Aorta (tissue), 5 donors: ENCODE measurements at places on chromosomes 12 and 14. TPM values are rescaled to one million over a fixed set of nuclear protein-coding genes. Genes with fewer than 3 reads are reported as not detected.

The RFLNA gene
- total RNA-seq = 1.2 TPM

The SLC5A8 gene
- not detected for total RNA-seq

The CD163L1 gene
- 39.8 TPM for total RNA-seq

The SNAPC1 gene
- 7.0 TPM for total RNA-seq

The ANKRD33 gene
- not detected for total RNA-seq
